AG10803 (cell line): ENCODE measurements at places on chromosomes 16 and 17.

GRCh38 chr17:57708410-57708809 lies 36.7 kb downstream of the CCDC182 start:
- DNase-seq, result no peak

DNA sequence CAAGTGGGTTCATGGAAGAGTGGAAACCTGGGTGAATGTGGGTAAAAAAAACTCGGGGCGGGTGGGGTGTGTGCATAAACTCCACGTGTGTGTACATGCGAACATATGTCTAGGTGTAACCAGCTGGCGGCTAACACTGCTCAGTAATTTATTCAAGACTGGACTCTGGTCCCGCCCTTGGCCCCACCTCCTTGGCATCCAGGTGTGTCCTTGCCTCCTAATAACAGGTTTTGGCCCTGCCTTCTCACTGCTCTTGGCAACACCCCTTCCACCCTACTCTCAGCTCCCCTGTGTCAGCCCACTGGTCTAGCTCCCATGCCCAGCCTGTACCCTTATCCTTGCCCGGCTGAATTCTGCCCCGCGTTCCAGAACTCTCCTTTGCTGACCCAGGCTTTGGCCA lies 8.3 kb downstream of the FLII start:
- no peak for DNase-seq

DNA sequence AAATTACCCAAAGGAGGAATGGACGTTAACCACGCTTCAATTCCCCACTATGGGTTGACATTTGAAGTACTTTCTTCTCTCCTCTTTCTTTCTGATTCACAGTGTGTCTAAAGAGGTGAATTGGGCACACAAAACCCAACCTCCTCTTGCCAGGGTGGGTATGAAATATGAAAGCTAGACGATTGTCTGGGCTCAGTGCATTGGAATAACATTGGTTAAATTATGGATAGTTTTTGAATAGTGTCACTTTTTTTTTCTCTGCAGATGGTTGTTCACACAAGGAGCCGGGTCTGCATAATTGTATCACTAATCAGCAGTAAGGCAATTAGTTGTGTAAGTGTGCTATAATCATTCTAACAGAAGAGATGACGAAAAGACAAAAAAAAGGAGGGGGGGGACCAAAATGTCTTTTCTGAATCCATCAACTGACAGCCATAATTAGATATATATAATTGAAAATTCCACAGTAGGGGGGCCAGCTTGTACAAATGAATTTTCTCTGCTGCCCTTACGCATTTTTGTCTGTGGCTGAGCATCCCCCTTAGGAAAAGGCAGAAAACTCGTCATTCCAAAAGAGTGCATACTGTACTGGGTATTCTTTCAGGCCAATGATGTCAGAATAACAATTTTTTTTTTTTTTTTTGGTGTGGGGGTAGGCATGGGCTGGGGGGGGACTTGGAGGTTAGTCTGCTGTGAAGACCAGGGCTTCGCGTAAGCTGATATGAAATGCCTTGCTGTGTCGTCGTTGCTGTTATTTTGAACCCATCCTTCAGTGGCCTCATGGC lies 307.5 kb upstream of the SALL1 start:
- DNase-seq, result no peak

- peak; percentile 57 for DNase-seq
Observed at GRCh38 chr17:10036511-10037061, 131.5 kb upstream of the RCVRN start.

GRCh38 chr16:75262800-75263127 lies 11.3 kb upstream of the BCAR1 start:
- DNase-seq, result no peak

GRCh38 chr16:47895146-47895545 lies 260.6 kb downstream of the ABCC12 start:
- no peak for DNase-seq

DNA sequence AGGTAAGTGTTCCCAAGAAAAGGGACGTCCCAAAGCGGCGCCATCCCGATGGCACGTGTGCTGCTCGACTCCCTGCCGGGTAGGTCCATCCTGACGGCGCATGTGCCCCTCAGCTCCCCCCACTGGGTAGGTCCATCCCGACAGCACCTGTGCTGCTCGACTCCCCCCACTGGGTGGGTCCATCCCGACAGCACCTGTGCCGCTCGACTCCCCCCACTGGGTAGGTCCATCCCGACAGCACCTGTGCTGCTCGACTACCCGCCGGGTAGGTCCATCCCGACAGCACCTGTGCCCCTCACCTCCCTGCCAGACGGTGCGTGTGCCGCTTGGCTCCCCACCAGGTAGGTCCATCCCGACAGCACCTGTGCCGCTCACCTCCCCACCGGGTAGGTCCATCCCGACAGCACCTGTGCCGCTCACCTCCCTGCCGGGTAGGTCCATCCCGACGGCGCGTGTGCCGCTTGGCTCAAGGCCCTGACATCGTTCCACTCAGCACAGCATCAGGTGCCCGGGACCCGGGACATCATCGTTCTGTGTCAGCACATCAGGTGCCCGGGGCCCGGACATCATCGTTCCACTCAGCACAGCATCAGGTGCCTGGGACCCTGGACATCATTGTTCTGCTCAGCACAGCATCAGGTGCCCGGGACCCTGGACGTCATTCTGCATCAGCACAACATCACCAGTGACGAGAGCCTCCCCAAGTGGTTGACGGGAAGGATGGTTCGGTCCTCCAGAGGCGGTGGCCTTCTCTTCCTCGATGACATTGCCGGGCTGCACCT lies 5.7 kb upstream of the FN3K start:
- DNase-seq, result no peak

- DNase-seq, result peak; percentile 55
Observed at GRCh38 chr17:58575511-58575910, 61.1 kb upstream of the MTMR4 start.

GRCh38 chr17:45316434-45317110 lies at the start of gene MAP3K14:
Gene MAP3K14 (minus strand): TSS chr17:45317020. CDS start chr17:45290745, 26,275 bp downstream.
- DNase-seq, result peak; percentile 78

GRCh38 chr17:49565948-49566491 lies 9.7 kb upstream of the NXPH3 start:
- no peak for DNase-seq

GRCh38 chr16:74902161-74902560 lies 82.8 kb downstream of the WDR59 start:
- DNase-seq, result no peak

- no peak for DNase-seq
Observed at GRCh38 chr16:66205287-66206231, 160.9 kb upstream of the CDH5 start.

DNA sequence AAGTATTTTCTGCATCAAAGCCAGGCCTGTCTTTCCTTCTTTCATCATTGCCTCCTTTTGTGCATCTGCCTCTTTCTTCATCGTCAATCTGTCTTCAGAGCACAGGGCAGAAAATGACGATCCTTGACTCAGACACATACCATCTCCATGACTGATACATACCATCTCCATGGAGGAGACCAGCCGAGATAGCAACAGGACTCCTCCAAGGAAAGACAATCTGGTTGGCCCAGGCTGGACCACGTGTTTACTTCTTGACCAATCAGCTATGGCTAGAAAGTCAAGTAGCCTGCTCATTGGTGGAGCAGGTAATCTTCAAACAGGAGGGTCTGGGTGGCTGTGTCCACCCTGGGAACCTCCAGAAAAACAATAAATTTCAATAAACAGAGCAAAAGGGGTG lies 164.6 kb downstream of the CPPED1 start:
- DNase-seq, result peak; percentile 79

DNA sequence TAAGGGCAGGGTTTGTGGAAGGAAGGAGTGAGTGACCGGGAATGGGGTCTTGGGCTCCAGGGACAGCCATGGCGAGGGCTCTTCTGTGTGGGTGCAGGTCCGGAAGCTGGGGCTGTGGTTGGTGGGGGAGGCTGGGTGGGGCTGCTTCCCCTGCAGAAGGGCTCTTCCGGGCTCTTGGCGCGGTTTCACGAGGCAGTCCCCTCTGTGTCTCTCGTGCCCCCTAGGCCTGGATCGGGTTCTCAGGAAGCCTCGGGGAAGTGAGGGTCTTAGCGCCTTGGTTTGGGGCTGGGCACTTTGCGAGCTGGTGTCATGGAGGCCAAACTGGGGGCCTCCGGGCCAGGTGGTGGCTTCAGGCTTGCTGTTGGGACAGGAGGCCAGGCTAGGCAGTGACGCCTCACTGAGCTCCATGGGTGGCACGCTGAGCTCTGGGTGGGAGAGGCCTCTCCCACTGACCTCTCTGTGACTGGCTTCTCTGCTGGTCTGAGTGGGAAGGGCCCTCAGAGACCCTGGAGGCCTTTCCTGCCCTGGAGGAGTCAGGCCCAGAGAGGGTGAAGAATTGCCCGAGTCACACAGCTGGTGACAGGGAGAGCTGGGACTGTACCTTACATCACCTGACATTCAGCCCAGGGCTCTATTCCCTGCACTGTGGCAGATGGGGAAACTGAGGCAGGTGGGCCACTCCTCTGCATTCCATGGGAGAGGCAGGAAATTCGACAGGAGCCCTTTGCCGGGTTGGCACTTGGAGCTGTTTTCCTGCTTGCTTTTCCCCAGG lies 8.2 kb downstream of the ADCY7 start:
- DNase-seq, result no peak

DNA sequence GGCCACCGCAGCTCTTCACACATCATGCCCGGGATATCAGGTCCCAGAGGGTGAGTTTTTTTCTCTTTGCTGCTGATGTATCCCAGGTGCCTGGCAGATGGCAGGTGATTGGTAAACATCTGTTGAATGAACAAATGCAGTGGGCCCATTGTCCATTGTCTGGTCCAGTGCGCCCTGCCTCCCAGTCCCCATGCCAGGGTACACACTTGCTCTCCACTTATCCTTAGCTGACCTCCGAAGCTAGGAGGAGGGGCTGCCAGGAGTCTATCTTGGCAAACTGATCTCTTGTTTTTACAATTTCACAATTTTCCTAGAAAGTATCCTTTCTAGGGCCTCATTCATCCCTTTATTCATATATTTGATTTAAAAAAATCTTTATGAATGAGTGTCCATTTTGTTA lies 196.0 kb downstream of the RAB11FIP4 start:
- DNase-seq, result no peak

DNA sequence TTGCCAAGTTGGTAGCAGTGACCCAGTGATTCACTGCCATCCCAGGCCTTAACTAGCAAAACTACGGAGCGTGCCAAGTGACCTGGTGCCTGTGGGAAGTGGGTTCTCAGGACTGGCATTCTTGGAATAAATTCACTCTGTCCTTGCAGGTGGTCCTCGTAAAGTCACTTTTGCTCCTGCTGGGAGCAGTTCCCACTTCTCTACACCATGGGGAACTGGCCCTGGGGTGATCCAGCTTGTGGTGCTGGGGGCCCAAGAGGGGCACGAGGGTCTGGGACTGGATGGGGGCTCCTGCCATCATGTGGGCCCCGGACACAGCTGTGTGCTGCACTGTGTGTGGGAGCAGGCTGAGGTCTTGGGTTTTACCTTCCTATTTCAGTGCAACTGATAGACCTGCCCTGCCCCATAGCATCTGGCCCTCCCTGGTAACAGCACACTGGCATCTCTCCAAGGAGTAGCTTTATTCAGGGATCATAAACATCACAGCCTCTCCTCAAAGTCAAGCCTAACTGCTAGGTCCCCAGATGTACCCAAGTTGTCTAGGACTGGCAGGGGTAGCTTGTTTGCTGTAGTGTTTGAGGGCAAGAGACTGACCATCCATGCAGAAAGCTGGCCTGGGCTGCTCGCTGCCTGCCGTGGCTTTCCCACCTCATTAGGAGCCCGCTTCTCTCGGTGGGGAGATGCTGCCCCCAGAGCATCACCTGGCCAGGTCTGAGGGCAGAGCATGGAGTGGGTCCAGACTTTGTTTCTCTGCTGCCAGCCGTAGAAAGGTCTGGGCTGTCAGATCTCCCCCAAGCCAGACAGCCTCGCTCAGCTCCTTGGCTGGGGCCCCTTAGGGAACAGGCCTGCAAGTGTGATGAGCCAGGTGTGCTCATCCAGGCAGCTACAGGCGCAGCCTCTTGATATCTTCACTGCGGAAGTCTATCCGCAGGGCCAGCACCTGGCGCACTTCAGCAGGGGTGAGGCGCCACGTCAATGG lies 26.0 kb downstream of the FCSK start:
- no peak for DNase-seq

- DNase-seq, result no peak
Observed at GRCh38 chr17:40963838-40964237, 2.9 kb downstream of the KRT39 start.

DNA sequence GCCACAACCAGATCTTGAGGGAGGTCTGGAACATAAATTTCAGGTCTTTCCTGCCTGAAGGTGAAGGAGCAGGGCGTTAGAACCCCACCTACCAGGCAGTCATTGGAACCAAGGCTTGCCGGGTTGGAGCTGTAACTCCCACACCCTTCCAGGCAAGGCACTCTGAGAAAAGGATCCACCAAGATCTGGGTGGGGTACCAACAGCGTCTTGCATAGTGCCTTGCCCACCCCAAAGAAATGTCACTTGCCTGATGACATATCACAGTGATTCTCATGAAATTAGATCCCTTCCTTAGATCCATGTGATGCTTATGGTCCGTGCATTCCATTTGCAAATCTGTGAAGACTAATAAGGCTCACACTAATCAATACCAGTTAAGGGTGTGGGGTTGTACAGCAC lies 201.3 kb downstream of the KATNIP start:
- DNase-seq, result no peak

DNA sequence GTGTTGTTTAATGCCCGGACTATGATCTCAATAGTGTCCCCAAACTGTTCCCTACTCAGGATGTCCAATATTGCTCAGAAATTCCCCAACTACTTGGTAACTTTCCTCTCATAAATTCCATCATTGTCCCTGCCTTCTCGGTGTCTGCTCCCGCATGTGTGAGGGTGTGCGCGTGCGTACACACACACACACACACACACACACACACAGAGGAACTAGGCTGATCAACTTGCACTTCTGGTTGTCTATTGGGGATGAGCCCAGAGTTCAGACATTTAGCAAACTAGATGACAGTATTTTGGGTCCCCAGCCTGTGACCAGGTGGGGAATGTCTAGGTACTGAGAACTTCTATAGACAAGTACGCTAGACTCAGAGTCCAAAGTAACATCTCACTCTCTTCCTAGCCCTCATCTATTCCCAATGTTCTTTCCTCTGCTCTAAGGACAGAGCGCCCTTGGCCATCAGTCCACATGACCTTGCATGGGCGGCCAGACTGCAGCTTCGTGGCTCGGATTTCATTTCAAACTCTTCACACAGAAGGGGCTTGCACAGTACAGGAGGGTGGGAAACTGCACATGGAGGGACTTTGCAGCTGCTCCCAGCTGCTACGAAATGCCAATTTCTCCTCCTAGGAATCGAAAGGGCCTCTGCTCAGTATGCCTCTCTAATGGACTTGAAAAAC lies 5.3 kb downstream of the HS3ST3A1 start:
- DNase-seq, result no peak

DNA sequence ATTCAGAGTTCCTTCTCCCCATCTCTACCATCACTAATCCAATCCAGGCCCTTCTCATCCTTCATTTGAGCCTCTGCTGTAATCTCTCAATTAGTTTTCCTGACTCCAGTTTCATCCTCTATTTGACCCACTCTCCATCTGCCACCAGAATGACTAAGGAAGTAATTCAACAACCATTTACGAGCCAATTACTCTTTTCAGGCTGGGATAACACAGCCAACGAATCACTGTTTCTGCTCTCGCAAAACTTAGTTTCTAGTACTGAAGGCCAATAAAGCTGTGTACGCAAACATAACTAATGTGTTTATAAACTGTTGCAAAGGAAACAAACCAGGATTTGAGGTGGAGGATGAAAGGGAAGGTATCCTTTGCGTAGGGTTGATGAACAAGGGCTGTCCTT lies 53.7 kb downstream of the MAP2K6 start:
- DNase-seq, result no peak
